Placental pericyte (primary cell): ENCODE measurements at places on chromosomes 3 and 15. TPM values are rescaled to one million over a fixed set of nuclear protein-coding genes. Genes with fewer than 3 reads are reported as not detected.

Gene AGTR1
- 0.22 and 11.9 TPM in 2 replicates for total RNA-seq

Gene ITIH3
- 0.14 TPM in 1 of 2 replicates, not detected in the other for total RNA-seq

Gene SEMA6D
- total RNA-seq: 25.8 and 28.2 TPM in 2 replicates

Gene CHST2
- total RNA-seq: 10.5 and 69.1 TPM in 2 replicates

Gene ARPP21
- 0.14 TPM in 1 of 2 replicates, not detected in the other for total RNA-seq

Gene C3orf22
- total RNA-seq: not detected in 2 replicates

Gene CASR
- total RNA-seq: not detected in 2 replicates

Gene PLA2G4E
- not detected in 2 replicates for total RNA-seq

Gene RPP25
- total RNA-seq: 15.0 and 23.9 TPM in 2 replicates

Gene ADIPOQ
- total RNA-seq: not detected in 2 replicates

Gene TRIM42
- total RNA-seq: not detected in 2 replicates

Gene TM4SF18
- 1.3 TPM in 1 of 2 replicates, not detected in the other for total RNA-seq

Gene TNNC1
- 2.0 TPM in 1 of 2 replicates, not detected in the other for total RNA-seq

Gene MEIS2
- total RNA-seq: 34.4 and 42.9 TPM in 2 replicates

Gene PRRT3
- total RNA-seq: 2.6 and 2.7 TPM in 2 replicates

Gene C3orf20
- under 0.01 and 0.22 TPM in 2 replicates for total RNA-seq

Gene DUOXA1
- not detected in 2 replicates for total RNA-seq

Gene CADM2
- total RNA-seq: not detected in 2 replicates

Gene THBS1
- 365 and 5,606 TPM in 2 replicates for total RNA-seq
